GM04503 (cell line): ENCODE measurements at places on chromosomes 6 and 20.

DNA sequence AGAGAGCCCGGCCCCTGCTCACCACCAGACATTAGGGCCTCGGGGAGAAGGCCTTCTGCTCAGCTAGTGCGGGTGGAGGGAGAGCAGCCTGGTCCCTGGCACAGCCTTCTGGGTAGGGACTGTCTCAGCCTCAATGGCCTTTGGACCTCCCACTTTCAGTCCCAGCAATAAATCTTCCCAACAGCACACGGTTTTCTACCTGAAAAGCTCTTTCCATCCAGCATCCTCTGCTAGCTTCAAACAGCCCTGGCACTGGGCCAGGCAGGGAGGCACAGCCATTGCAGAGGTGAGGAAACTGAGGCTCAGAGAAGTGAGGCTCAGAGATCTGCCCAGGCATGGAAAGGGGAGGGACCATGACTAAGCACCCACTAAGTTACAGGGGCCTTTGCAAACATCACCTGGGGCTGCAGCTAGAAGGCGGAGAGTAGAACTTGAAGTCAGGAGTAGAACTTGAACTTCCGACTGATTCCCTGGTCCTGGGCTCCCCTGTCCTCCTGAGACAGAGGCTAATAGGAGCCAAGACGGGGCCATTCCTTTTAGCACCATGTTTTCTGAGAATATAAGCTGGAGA is 43.9 kb upstream of the NOL4L start:
- DNase-seq = no peak

- no peak for DNase-seq
Observed at GRCh38 chr6:120447605-120448004, 886.7 kb downstream of the TBC1D32 start.

DNA sequence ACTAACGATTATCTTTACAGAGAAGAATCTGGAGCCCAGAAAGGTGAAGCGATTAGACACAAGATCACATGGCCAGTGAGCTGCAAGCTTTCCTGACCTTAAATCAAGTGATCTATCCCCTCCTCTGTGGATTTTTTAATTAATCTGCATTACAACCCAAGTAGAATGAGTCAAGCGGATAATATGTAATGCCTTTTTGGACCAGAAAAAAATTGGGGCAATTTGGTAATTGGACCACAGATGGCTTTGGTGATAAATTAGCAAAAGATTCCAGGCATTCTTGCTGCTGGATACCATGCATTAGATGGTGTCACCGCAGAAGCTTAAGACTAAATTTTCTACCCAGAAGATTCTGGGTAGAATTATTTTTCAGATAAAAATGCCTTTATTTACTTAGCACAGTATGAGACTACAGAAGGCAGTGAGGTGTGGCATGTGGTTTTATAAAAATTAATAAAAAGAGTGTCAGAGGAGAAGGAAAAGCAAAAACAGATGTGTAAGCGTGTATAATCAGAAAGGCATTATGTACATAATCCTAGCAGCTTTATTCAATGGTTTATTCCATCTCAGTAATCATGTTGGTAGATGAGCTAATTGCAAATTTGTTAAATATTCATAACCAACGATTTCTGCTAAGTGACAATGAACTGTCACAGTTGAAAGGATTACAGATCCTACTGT is 53.9 kb upstream of the PCSK2 start:
- DNase-seq = peak; percentile 13

- DNase-seq = no peak
Observed at GRCh38 chr6:33843131-33844121, 39.6 kb upstream of the MLN start.

DNA sequence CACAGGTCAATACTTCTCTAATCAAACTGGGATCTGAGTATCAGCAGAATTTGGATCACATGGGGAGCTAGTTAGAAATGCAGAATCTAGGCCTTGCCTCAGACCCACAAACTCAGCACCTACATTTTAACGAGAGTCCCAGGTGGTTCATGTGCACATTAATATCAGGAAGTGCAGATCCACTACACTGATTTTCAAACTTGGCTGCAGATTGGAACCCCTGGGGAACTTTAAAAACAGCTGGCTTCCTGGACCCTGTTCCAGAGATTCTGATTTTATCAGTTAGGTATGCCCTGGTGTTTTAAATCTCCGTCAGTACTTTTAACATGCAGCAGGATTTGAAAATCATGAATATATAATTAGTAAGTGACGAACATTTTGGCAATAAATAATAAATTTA is 1.9 kb upstream of the CST8 start:
- no peak for DNase-seq

GRCh38 chr6:111727802-111728201 is 122.1 kb upstream of the TRAF3IP2 start:
- DNase-seq = no peak

- DNase-seq = no peak
Observed at GRCh38 chr6:133286765-133287164, 45.6 kb downstream of the EYA4 start.

DNA sequence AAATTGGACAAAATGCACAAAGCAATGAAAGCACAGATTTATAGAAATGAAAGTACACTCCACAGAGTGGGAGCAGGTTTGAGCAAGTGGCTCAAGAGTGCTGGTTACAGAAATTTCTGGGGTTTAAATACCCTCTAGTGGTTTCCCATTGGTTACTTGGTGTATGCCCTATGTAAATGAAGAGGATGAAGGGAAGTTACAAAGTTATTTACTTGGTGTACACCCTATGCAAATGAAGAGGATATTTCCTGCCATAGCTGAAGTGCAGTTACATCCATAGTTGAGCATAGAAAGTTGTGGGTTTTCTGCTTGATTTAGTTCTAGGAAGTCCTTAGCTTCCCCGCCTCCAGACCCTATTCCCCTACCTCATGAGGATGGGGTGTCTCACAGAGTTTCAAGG is 22.7 kb downstream of the BCAS1 start:
- DNase-seq = no peak

GRCh38 chr6:162443101-162443500 is 284.5 kb downstream of the PRKN start:
- DNase-seq = no peak

GRCh38 chr6:35176301-35177024 is 35.3 kb upstream of the TCP11 start:
- no peak for DNase-seq

DNA sequence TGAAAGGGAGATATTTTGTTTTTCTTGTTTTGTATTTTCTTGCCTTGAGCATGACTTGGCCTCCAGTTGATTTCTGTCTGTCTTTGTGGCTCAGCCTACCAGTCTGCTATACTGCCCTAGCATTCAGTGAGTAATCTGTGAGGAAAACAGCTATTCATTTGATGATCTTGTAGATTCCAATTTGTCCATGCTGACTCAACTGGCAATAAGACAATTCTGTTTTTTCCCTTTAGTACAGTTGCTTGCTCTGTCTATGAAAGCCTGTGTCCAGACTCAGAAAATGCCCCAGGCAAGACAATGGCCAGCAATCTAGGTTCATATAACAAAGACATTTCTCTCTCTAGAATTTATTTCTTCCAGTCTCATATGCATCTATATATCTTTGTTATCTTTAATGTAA is 10.9 kb upstream of the SOX4 start:
- DNase-seq = no peak

DNA sequence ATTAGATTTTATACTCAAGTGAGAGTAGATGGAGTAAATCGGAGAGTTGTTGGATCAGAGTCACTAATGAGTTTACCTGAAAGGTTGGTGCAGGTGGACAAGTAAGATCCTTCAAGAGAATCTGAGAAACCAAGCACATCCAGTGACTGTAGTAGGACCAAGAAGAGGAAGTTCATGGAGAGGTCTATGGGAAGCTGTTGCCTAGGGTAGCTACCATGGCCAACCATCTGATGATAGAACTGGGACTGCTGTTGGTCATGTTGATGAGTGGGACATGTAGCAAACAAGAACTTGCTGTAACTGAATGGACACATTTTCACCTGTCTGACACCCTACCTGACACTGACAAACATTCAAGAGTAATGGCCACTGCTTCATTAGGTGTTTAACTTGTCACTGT is 11.3 kb upstream of the ADGB start:
- DNase-seq = no peak

DNA sequence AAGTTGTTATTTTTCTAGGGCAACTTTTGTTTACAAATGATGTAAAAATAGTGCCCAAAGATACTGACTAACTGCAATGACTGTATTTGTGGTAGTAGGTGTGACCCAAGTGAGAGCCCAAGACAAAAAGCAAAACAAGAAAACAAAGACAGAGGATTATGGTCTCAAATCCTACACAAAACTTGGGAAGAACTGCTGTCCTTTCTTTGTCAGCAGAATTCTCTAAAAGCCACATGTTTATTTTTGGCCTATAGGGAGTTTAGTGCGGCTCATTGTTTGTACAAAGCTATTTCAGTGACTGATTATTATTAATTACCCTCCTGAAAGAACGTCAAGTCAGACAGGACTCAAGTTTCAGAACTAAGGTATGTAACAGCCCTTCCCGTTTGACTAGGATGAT is 509.2 kb upstream of the SLC35B3 start:
- no peak for DNase-seq

GRCh38 chr20:13877793-13878192 is 93.0 kb downstream of the NDUFAF5 start:
- no peak for DNase-seq

DNA sequence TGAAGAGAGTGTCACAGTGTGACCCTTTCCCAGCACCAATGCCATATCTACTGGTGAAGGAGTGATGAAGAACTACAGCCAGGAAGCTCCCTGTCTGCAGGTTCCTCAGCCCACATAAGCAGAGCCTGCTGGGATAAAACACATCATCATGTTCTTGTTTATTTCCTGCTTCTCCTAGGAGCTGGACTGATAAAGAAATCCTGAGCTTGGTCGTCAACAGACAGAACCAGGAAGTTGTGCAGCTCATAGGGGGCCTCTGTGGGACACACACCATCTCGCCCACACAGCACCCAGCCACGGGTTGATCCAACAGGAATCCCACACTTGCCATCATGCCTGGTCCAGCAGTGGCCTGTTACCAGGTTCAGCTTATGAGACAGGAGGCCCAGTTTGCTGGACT is 2.8 kb upstream of the CSTL1 start:
- no peak for DNase-seq

- DNase-seq = no peak
Observed at GRCh38 chr20:858011-858410, 24.5 kb downstream of the FAM110A start.

GRCh38 chr6:70412252-70413113 is 825 bp upstream of the FAM135A start:
- no peak for DNase-seq

DNA sequence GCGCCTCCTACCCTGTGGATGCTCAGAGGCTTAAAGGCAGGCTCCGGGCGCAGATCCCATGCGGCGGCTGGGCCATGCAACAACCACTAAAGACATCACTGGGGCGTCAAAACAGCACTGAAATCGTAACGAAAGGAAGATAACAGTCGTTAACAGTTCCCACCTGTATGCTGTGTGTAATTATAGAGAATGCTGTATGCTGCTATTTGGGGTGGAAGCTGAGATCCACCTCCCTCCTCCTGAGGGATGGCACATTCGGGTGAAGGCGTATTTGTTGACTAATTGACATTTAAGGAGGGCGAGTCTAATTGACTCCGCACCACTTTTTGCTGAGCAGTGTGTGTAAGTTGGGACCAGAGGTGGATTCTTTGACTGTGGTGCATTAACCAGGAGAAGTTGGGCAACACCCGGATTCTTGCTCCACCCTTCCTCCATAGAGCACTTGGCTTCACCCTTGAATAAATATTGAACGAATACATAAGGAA is 687 bp downstream of the SLC35A1 start:
- peak; percentile 7 for DNase-seq

- DNase-seq = no peak
Observed at GRCh38 chr6:73608761-73609160, 45.0 kb downstream of the SLC17A5 start.

DNA sequence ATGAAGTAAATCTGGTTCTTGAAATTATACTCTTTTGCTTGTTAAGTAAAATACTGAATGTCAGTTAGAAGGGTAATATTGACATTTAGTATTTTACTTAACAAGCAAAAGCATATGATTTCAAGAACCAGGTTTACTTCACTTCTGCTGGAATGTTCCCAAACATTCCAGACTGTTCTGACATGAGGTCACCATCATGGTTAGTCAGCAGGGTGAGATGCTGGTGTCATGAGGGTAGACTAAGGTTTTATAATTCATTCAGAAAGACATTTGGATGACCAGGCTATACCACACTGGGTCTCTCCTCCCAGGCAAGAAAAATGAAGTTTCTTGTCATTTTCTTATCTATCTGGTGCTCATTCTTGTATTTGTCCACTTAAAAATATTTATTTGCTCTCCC is 414.4 kb upstream of the MMS22L start:
- peak; percentile 41 for DNase-seq

DNA sequence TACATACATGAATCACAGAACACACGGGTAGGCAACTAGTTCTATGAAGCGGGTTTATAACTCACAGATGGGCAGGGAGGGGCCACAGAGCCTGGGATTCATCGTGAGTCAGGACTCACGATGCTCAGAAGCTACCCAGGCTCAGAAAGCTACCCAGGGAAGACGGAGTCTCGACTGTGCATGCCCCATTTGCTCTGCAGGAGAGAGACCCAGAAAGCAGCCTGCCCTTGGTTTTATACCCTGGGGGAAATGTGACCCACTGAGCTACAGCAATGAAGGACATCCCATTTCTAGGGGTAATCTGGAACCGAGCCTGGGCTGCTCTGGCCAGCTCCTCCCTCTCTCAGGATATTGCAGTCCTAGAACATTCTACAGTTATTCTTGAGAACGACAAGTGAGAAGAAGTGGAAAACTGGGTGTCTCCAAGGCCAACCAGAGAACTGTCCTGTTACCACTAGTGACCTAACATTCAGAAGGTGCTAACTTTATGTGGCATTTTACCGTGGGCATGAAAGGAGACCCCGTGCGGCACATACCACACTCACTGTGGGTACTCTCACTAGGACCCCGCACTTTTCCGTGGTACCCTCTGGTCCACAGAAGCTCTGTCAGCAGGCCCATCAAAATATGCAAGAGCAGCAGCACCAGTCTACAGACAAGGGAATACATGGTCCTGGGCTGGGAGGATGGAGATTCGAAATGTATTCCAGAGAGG is 201.9 kb upstream of the PMEPA1 start:
- DNase-seq = no peak

- no peak for DNase-seq
Observed at GRCh38 chr20:20207291-20207690, 155.0 kb downstream of the CFAP61 start.

- no peak for DNase-seq
Observed at GRCh38 chr6:161658211-161658610, 384.4 kb upstream of the AGPAT4 start.

DNA sequence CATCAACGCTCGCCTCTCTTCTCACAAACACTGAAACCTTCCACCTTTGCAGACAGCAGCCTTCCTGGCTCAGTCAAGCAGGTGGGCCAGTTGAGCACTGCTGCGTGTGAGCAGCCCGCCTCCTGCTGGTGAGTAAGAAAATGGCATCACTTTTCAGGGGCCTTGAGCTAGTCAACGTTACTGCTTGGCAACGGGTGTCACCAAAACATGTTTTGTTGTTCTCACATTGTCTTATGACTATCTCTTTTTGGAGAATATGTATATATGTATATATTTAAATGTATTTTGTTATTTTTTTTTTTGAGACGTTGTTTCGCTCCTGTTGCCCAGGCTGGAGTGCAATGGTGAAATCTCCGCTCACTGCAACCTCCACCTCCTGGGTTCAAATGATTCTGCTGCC is 97.0 kb upstream of the AGPAT4 start:
- DNase-seq = peak; percentile 18

GRCh38 chr6:23176883-23177282 is 607.5 kb downstream of the HDGFL1 start:
- DNase-seq = no peak

- no peak for DNase-seq
Observed at GRCh38 chr6:151448623-151449022, 3.3 kb downstream of the RMND1 start.
